Fibroblast of skin of left biceps (primary cell): ENCODE measurements at places on chromosomes 12 and 14.

- DNase-seq: no peak
These were observed 18.1 kb upstream of the SGPP1 start for GRCh38 chr14:63745858-63746425.

- DNase-seq: no peak
These were observed 6.3 kb upstream of the CD4 start for GRCh38 chr12:6782850-6783566.

DNA sequence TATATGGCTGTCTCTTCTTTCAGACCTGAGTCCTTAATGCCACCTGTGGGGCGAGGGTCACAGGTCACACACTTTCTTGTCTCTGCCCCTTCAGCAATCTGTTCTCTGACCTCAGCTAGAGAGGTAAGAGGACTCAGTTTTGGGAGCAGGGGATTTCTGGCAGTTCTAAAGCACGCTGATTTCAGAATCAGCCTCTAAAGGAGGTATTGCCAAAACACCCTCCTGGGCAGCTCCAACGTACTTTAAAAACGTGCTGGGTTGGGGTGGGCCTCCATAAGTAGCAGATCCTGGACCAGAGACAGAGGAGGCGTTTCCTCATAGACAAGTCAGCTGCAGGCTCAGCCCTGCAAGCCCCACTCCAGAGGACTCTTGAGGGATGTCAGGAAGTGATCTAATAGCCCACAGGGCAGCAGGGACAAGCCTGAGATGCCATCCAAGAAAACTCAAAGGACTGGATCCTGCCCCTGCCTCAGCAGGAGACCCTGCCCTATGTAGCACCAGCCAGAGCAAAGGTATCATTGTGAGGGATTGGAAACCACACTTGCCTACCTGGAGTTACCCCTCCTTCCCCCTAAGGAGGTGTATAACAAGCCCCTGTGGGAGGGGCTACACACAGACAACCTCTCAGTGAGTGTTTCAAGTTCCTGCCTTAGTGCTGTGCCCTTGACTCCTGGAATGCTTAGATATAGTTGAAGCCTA, 8.5 kb downstream of the CTDSP2 start:
- DNase-seq: no peak

DNA sequence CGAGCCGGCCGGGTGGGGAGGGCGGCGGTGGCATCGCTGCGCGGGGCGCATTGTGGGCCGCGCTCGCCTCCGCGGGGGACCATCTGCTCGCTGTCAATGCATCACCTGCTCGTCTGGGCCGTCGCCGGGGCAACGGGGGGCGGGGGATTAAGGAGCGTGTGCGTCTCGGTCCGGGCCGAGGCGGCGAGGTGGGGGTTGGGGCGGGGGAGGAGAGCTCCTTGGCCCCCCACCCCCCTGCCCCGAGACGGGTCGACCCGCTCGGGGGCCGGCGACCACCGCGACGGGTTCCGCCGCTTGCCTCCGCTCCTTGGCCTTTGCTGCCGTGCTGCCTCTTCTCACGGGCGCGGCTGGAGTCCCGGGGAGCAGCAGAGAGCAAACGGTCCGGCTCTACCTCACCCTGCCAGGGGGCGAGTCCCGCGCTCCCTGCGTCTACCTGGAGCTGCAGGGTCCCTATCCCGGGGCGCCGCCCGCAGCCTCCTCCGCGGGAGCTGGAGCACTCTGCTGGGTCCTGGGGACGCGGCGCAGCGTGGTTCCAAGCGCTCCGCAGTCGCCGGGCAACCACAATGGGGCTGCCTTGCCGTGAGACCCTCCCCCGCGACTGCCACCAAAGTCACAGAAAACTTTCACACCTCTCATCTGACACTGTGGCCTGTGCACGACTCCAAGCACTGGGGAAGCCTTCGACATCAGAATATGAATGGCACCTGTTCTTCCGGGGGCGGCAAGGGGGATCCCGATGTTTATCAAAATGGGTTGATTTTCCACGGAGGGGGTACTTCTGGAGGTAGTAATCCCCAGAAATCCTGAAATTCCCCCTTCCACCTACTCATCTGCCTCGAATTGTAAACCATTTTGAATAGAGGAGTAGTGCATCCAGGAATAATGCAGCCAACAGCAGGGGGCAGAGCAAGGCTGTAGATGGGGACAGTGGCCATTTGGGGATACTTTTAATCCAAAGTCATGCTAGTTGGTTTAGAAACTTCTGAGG, at the start of gene C12orf42:
Gene C12orf42 (minus strand): TSS at position 500 of the 988 bp plus-strand sequence. CDS start 17,542 bp downstream, outside the sequence.
- no peak for DNase-seq

DNA sequence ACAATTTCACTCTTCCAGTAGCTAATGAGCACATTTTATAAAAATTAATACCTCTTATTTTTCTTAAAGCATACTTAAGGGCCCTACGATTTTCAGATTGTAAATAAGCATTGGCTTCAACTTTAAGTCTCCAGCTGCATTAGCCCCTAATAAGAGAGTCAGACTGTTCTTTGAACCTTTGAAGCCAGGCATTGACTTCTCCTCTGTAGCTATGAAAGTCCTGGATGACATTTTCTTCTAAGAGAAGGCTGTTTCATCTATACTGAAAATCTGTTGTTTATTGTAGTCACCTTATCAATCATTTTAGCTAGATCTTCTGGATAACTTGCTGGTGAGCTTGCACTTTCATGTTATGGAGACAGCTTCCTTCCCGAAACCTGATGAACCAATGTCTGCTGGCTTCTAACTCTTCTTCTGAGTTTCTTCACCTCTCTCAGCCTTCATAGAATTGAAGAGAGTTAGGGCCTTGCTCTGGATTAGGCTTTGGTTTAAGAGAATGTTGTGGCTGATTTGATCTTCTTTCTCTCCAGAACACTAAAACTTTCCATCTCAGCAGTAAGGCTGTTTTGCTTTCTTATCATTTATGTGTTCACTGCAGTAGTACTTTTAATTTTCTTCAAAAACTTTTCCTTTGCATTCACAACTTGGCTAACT, 377.1 kb upstream of the RGS6 start:
- no peak for DNase-seq

DNA sequence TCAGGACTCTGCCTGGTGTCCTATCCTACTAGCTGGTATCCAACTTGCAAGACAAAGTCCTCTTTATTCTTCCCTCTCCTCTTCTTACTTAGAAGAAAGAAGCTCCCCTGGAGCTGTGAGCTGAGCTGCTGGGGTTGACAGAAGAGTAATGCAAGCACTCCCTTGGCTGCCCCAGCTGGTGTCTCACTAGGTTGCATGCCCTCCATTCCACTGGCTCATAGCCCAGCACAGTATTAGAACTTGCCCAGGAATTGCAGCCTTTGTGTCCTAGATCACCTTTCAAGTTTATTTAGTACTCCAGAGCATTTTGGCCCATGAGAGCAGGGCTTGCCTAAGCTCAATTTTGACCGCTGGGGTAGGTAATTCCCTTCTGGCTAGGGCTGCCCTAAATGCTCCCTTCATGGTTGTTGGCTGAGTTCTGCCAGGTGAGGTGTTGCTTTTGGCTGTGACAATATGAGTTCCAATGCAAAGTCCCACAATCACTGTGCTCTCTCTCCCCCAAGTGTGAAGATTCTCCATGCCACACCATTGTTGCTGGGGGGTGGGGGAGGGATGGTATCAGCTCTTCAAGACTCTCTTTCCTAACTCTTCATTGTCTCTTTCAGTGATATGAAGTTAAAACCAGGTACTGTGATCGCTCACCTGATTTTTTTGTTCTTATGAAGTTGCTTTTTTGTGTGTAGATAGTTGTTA, 317.4 kb upstream of the DDHD1 start:
- no peak for DNase-seq

DNA sequence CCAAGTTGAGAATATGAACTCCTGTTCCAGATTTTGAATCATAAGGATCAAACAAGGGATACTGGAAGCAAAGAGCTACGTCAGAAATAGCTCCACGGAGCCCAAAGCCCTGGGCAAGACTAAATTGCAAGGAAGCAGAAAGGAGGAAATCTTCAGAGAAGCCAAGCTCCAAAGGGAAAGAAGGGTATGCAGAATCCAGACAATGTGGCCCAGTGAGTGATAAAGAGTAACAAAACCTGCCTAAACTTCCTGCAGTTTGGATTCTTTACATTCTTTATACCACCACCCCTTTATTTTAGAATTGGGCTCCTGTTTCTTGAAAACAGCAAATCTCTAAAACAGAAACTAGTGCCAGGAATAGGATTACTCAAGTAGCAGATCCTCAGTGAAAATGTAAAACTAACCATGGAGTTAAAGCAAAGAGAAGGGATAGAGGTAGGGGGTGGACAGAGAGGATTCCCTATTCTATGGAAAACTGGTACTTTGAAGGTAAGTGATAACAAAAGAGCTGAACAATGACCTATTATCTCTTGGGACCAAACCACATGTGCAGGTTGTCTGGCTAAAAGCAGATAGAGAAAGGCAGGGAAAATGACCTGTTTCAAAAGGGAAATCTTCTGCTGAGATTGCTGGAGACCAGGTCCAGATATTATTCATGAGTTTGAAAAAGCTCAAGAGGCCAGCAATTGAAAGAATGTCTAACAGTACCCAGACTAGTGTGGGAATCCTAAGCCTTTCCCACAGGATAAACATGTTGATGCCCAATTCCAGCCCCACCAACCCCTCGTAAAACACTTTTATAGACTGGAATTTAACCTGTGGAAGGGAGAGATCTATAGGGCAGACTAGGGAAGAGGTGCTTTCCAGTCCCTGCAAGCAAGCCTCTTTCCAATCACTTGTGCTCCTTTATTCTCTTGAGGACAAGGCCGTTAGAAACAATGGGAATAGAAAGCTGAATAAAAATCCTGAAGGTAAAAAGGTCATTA, 24.5 kb downstream of the MBIP start:
- no peak for DNase-seq

- DNase-seq: no peak
These were observed at the start of gene INF2 for GRCh38 chr14:104689109-104689880. Gene INF2, plus strand, starts transcription at chr14:104689618. Its CDS starts 11,748 bp downstream, at chr14:104701366.

DNA sequence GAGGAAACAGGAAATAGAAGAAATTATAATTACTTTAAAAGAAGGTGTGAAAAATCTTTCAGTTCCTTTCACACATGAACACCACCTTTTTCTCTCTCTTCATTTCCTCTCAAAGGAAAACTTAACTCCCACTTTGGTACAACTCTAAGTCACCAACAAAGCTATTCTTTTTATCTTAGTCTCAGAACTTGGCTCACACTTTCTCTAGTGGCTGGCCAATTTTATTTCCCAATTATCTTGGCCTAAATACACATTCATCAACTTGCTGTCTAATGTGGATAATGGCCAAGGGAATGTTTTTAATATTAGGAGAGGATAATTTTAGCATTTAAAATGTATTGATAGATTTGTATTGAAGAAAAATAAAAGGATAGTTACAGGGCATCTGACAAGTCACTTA, 64.5 kb upstream of the NAV3 start:
- DNase-seq: no peak

- DNase-seq: no peak
These were observed 1.4 kb upstream of the CDCA4 start for GRCh38 chr14:105022276-105022670.

DNA sequence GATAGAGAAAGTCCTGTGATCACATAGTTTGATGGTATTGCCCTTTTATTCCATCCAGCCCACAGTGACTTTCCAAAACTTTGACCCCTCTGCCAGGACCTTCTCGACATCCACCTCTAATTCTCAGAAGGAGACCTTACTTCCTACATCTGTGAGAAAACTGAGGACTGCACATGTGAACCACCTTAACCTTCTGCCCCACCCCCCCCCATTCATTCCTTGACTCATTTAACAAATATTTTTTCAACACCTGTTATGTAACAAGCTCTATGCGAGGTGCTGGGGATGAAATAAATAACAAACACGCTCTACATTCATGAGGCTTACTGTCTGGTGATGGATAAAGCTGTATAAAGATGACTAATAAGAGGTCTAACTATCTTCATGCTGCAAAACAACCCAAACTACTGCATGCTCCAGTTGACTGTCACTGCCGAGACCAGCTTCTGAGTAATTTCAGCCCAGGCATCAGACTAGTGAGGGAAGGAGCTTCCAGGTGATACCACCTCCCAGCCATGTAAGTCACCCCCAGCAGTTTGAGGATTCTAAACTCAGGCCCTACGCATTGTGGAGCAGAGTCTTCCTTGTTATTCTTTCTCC, 1.9 kb upstream of the HAL start:
- DNase-seq: no peak

DNA sequence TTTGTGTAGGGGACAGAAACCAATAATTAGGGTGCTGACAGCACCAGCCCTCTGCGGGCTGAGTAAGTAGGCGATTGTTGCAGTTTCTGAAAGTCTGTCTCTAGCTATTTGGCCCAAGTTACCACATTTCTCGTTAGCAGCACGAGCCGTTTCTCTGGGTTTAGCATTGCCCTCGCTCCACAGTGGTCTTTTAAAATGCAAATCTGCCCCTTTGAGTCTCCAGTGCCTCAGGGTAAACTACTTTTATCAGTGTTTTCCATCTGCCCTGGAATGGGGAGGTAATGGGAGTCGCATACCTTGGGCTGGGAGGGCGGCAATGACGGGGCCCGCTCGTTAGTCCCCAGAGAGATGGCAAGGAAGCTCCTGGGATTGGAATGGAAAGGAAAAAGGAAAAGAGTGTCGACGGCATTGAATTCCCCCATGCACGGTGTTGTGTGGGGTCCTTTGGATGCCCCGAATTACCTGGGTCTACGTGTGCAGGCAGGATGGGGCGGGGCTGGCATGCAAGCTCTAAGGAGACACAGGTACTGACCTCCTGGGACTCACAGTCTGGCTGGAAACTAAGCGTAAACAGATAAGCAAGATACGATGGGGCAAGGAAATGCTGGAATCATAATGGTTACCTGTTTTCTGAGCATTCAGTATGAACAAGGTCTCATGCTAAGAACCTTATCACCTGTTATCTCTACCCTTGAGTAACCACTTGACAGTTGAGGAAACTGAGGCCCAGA, 131.8 kb upstream of the MAP1LC3B2 start:
- DNase-seq: no peak

GRCh38 chr12:14949631-14950030, 11.3 kb upstream of the ERP27 start:
- no peak for DNase-seq

DNA sequence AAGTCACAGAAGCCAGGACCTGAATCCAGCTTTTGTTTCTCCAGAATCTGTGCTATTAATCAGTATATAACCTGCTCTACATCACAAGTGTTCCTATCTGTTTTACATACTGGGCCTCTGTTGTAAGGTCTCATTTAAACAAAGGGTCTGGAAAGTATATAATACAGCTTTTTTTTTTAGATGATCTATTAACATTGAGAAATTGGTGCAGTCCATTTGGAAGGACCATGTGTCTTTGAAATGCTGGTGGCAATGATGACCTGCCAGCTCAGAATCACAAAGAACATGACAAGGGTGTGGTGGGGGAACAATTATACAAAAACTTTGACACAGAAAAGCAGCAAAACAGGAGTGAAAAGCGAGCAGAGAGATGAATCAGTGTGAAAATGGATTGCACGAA, 164.6 kb downstream of the PPM1H start:
- no peak for DNase-seq

DNA sequence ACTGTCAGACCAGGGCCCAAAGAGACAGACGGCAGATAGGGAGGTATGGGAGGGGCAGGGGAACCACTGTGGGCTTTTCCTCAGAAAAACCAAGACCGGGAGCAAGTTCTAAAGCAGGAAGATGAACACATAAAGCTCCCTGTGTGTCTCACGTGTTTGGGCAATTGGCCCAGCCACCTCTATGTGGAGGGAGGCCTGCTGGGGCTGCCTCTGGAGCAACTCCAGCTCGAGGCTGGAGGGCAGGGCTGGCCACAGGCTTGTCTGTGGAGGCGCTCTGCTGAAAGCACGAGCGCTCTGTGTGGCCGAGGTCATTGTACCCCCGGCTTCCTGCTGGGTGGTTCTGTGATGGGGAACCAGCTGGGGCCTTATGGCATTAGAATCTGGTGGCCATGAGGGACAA, 36.4 kb downstream of the TRAFD1 start:
- no peak for DNase-seq
